Activated T-helper 1 cell treated with Interleukin-2 at 50 U/mL for 16 hours (primary cell): ENCODE measurements at places on chromosomes 16 and 17.

GRCh38 chr17:43431714-43432523 lies 33.1 kb downstream of the ARL4D start:
- no peak for DNase-seq

DNA sequence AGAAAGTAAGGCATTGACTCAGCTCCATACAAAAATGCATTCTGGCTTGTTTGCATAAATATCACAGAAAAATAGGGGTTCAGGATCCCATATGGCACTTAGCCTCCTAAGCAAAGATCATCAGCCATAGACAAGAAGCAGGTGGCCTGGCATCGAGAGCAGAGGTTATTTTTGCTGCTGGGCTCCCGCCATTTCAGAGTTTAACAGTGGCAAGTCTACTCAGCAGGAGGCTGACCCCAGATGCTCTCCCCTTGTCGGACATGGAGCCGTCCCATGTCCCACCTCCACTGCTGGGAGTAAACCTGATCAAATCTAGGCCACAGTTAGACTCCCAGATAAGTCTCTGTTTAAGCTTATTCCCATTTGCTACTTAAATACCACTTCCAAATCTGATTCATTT lies 269.1 kb downstream of the FTO start:
- no peak for DNase-seq

GRCh38 chr16:65012357-65012756 lies 109.5 kb downstream of the CDH11 start:
- DNase-seq, result no peak

DNA sequence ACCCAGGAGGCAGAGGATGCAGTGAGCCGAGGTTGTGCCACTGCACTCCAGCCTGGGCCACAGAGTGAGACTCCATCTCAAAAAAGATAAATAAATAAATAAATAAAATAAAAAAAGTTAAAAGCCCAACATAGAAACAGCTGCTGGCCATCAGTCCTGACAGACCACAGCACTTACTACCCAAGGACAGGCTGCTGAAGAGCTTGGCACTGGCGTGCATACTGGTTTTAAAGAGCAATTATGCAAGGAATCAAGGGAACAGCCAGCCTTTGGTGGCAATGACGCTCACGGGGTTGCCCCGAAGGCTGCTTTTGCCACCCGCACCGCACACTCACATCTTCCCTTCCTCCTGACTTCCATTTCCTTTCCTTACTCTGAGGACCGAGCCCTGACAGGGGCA lies 4.2 kb downstream of the PLD6 start:
- DNase-seq, result no peak

- DNase-seq, result no peak
Observed at GRCh38 chr16:81711657-81712319, 67.3 kb upstream of the PLCG2 start.
